ENCODE measurements at places on chromosomes 12 and 14.

DNA sequence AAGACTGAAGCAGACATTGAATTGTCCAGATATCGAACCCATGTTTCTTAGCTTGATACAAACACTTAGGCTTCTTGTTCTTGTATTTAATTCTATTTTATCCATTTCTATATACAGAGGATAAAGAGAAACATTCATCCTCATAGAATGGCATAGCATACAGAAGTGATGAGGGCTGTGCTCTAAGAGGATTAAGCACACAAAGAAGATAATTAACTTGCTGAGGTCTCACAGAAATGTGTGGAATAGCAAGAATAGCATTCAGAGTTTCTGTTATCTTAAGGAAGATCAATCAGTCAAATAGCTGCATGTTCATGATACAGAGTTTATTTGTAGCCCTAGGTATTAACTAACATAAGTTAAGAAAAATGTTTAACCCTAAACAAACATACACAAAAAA lies 27.3 kb upstream of the STRAP start:
- no peak for DNase-seq

- no peak for DNase-seq
These were observed 1133.2 kb upstream of the TMEM132C start for GRCh38 chr12:127133675-127134335.

GRCh38 chr14:63032641-63033040 lies 12.6 kb downstream of the KCNH5 start:
- no peak for DNase-seq

DNA sequence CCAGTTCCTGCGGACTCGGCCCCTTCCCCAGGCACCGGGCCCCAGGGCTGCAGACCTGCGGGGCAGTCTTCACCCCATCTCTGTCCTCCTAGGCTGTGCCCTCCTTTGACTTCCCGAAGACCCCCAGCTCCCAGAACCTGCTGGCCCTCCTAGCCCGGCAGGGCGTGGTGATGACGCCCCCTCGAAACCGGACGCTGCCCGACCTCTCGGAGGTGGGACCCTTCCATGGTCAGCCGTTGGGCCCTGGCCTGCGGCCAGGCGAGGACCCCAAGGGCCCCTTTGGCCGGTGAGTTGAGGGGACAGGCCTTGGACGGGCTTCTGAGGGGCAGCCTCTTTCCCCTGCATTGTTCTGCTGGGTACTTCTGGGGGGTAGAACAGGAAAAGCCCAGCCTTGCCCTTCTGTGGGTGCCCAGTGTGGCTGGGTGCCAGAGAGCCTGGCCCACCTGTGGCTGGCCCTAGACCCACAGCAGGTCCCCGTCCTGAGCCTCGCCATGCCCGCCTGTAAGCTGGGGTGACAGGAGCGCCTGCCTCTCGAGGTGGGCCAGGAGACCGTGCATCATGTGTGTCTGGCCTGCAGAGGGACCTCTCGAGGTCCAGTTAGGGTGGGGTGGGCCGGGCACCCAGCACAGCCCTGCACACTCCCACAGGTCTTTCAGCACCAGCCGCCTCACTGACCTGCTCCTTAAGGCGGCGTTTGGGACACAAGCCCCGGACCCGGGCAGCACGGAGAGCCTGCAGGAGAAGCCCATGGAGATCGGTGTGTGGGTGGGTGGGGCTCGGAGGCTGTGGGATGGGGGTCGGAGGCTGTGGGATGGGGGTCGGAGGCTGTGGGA lies 12.6 kb upstream of the PUS1 start:
- DNase-seq: no peak

DNA sequence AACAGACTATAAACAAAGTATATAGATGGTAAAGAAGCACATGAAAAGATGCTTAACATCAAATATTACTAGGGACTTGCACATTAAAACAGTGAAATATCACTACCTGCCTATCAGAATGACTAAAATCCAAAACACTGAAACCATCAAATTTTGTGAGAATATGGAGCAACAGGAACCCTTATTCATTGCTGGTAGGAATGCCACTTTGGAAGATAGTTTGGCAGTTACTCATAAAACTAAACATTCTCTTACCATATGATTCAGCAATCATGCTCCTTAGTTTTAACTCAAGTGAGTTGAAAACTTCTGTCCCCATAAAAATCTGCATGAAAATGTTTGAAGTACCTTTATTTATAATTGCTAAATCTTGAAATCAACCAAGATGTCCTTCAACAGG lies 297.6 kb downstream of the DAD1 start:
- no peak for DNase-seq

DNA sequence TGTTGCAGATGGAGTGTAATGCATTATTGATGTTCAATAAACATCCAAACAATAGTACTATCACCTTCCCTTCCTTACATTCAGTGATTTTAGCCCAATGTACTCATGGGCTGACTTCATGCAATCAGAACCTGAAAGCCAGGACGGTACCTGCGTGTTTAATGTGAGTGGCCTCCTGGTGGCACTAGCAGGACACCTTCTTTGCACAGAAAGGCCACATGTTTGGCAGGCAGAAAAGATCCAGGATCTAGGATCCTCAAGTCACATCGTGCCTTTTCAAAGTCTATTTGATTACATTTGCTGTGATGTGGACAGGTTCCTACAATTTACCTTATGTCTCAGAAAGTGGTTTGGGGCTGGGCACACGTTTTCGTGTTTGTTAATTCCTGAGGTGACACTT lies 82.9 kb downstream of the NEDD1 start:
- peak; percentile 38 for DNase-seq

- no peak for DNase-seq
These were observed 28.2 kb upstream of the STAB2 start for GRCh38 chr12:103558879-103559278.

DNA sequence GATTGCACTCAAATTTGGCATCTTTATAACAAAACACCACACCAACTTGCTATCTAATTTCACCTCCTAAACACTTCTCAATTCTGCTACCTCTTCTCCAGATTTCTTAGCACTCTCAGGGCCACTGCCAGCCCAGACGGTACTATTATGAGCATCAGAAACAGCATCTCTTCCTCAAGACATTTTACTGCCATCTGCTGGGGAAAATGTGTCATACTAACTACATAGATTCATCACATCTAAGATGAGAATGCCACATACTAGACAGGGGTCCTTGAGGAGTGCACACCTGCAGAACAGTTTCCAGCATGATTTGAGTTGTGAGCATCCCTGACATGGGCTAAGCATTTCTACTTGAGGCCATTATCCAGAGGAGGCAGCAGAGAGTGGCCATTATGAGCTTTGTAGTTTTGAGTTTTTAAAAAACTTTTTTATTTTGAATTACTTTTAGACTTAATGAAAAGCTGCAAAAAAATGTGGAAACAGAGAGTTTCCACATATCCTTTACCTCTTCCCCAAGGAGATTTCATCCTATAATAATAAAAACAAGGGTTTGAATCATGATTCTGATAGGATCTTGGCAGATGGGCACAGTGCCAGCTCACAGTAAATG lies 15.1 kb upstream of the GRIP1 start:
- DNase-seq: no peak

DNA sequence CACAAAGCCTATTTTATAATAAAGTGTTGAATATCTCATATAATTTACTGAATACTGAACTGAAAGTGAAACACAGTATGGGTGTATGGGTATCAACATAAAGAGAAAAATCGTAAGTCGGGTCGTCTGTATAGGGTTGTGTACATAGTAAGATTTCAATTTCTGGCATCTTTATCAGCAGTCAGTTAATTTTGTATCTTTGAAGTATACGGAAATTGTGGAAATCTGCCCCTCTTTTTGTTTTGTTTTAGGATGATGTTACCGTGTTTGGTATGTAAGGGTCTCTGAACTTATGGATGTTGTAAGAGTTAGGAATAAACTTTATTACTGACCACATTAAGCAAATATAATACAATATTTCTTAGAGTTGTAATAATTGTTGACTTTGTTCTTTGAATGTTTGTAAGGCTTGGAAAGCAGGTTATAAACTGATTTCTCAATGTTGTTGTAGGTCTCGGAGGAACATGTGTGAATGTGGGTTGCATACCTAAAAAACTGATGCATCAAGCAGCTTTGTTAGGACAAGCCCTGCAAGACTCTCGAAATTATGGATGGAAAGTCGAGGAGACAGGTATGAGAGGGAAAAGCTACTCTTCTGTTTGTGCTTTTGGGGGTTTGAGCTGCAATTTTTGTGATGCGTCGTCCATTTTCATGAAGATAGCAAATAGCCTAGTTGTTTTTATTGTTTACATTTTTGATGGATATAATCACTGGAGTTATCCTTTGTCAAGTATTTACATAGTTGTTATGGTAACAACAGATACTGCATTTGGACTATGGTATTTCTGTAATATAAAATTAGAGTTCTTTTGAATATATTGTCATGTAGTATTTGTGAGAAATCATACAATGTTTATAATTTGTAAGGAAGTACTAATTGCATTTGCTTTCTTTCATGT lies 12.0 kb downstream of the EID3 start:
- DNase-seq: no peak

GRCh38 chr14:81102217-81102616 lies 118.5 kb downstream of the GTF2A1 start:
- DNase-seq: no peak

DNA sequence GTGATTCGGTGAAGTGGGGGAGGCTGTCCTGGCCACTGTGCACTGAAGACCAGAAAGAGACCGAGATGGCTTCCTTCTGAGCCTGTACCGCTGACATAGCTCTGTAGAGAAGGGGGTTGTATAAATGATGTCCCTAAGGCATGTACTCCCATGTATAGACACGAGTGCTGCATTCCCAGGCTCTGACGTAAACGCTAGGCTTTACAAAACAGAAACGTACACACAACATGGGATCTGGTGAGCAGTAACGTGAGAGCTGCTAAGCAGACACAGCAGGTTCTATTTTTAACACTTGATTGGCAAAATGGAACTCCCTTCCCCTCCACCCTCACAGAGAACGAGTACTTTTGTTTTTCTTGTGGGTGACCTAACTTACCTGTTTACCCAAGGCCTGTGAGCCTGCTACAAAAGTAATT lies 35.9 kb downstream of the ACADS start:
- no peak for DNase-seq

DNA sequence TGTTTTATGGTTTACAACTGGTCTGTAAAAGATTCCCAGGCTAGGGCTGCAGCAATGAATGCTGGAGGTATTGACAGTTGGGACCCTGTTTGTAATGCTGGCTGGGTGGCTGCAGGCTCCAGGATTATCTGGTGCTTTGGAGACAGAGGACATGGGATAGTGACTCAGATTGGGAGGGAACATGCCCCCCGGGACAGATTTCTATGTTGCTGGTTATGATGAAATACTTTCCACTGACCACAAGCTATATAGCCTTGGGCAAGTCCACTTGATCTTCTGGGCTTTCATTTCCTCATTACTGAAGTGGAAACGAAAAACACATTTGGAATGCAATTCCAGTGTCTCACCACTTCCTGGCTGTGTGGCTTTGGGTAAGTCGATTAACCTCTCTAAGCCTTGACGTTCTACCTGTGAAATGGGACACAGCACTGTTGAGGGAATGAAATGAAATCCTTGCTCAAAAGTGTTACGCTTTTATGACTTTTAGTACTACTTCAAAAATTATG lies 6.3 kb upstream of the TPCN1 start:
- no peak for DNase-seq

- no peak for DNase-seq
These were observed 145.0 kb downstream of the CAND1 start for GRCh38 chr12:67414011-67414715.

DNA sequence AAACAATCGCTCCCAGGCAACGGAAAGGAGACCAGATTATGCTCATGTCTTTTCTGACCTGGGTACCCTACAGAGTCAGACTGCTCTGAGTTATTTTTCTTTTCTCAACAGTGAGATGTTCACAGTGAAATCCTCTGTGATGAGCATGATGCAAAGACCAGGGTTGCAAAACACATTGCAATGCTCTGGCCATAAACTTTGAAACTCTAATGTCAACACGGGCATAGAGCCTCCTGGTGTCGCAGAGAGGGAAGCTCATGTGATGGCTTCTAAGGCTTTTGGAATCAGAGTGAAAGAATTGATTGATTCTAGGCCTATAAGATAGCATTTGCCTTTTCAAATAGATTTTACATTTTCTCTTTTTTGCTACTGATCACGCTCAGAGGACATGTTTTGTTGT lies 193.4 kb downstream of the RASSF9 start:
- DNase-seq: no peak

GRCh38 chr12:108759924-108760323 lies 28.6 kb upstream of the CORO1C start:
- DNase-seq: no peak

- no peak for DNase-seq
These were observed 49.3 kb downstream of the NDUFA12 start for GRCh38 chr12:94954029-94954685.

- no peak for DNase-seq
These were observed 9.3 kb upstream of the B4GALNT3 start for GRCh38 chr12:450438-450837.

DNA sequence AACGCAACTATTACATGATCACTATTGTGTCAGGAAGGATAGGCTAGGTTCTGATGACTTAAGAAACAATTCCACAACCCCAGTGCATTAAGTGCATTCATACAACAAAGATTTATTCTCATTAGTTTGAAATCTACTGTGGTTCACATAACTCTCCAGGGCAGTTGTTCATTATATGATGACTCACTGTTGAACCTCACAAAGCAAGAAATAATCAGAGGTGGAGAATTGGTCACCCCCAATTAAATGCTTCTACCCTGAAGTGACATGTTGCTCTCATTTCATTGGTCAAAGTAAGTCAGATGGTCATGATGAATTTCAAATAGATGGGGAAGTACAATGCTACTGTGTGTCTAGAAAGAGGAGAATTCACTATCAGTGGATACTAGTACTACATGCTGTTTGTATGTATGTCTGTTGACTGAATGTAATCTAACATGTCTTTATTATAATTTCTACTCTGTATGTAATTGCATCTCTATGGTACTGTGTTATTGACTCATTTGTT lies 6.1 kb upstream of the HELB start:
- no peak for DNase-seq

GRCh38 chr14:61752626-61753025 lies 9.6 kb upstream of the SNAPC1 start:
- no peak for DNase-seq

DNA sequence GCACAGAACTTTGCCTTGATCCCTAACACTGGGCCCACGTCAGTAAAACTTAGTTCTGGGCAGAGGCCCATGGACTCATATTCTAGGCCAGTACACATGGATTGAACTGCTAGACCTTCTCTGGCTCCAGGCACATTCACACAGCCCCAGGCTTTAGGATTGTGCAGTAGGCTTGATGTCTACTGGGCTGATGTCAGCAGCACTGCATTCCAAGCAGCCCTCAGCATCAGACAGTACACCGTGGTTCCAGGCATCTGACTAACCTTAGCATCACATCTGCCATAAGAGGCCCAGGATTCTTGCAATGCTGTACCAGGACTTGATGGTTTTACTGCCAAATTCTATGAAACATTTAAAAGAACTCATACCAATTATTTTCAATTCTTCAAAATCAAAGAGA lies 301.9 kb downstream of the CCER1 start:
- no peak for DNase-seq

GRCh38 chr14:101992708-101993107 lies 28.3 kb downstream of the DYNC1H1 start:
- no peak for DNase-seq

- DNase-seq: no peak
These were observed 6.6 kb downstream of the TMEM263 start for GRCh38 chr12:106962286-106962685.

- DNase-seq: no peak
These were observed 83.2 kb upstream of the FERMT2 start for GRCh38 chr14:53034036-53034435.

Data from NCI-H2081 treated with DMSO at 0.1 percent for 48 hours (cell line).